NCI-H1105 (cell line): ENCODE measurements at places on chromosomes 2 and 18.

DNA sequence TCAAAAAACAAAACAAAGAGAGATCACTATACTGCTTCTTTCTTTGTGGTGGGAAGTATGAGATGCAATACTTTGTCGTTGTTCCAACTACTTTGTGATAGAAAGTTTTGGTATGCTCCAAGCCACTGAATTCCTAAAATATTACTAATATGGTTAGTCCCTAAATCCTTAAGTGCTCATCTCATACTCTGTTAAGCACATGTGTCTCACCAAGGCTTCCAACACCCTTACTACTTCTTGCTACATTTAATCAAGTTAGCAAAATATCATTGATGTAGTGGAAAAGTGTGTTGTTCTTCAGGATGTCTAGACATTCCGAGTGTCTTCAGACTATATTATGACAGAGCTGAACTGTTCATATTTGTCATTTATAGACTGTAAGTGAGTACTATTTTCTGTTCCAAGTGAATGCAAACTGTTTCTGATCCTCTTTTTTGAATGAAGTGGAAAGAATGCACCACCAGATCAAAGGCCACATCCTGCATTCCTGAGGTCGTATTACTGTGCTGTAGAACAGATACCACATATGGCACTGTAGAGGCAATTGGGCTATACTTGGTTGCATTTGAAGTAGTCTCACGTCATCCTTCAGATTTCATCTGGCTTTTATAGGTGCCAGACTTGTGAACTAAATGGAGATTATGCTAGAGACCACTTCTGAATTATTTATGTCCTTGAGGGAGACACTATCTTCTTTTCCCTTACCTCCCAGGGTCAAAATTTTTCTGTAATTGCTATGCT lies 298.4 kb upstream of the ZNF521 start:
- no peak for DNase-seq

GRCh38 chr2:239162141-239162821 lies 238.5 kb downstream of the HDAC4 start:
- no peak for DNase-seq

DNA sequence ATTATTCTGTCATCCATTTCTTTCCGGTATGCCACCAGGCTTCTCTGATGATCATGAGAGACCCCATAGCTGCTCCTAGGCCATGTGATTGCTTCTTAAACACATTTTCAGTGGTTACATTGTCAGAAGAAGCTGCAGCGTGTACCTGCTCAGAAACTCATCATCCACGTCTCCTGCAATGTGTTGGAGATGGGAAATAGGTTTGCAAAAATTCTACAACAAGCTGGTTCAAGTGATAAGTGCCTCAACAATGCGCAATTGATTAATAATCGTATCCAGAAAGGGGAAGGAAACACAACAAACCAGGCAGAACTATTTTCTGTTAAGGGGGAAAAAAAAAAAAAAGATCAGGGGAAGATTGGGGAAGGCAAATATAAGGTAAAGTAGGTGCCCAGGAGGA lies 75.7 kb upstream of the THUMPD2 start:
- no peak for DNase-seq

- peak; percentile 20 for DNase-seq
These were observed 853 bp downstream of the GNAL start for GRCh38 chr18:11689669-11690565.

DNA sequence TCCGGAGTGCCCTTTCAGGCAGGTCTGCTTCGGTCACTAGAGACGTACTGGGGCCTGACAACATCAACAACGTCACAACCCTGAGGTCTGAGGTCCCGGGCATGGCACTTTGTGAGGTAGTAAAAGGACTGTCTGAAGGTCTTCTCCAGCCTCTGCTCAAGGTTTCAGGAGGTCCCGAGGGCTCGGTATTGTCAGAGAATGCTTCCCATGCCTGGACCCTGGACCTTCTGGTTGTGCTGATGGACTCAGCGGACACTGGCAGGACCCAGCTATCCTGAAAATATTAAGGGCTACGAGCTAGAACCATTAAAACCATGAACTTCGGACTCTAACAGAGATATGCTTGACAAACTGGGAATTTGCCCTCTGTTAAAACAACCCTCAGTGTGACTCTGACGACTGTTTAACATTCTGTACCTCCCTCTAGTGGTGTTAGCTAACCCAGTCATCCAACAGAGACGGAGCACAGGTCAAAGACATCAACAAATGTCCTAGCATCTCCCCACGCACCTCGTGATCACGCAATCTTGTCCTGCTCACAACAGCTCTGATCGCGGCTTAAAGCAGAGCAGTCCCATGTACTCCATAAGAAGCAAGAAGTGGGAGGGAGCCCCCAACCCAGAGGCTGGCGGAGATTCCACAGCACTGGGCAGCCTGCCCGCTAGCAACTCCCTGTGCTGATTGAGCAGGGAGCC lies 96.5 kb downstream of the CCDC93 start:
- DNase-seq = no peak

DNA sequence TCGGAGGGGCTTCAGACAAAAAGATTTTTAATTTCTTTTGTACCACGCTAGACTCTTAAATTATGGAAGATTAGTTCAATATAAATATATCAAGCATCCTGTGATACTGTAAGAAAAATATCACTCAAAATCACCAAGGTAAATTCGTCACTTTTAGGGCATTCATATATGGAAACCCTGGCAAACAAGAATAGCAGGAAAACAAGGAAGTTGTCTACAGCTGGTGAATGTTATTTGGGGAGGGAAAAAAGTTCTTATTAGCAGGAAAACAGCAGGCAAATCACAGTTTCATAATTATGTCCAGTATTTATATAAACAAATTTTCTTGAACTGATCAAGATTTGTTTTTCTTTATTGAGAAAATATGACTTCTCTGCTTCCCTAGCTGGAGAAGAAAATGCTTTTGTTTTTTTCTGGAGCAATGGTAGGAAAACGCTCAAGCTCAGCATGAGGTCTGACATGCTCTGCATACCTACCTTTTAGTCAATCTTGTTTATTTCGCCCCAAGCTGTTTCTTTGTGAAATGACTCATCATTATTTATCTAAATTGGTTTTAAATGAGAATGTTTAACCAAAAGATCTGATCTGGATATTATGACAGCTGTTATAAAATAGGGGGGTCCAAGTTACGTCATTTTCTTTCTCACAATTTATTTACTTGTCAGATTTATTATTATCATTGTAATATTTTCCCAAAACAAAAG lies 14.7 kb downstream of the LINC00305 start:
- DNase-seq = no peak

GRCh38 chr2:127770973-127771735 lies 39.8 kb downstream of the WDR33 start:
- DNase-seq = no peak

DNA sequence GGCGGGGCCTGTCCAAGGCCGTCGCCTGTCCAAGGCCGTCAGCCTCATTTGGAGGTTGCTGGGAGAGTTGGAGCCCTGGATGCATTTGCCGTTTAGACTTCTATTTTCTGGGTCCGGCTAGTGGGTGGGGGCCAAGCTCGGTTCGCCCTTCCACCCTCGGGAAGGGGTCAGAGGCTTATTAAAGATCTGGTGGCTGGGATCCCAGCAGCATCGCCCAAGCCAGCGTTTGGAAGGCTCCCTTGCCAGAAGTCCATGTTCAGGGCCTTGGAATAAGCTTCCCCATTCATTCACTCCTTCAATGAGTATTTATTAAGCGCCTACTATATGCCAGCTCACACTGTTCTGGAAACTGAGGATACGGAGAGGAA lies 516 bp upstream of the DOCK10 start:
- no peak for DNase-seq
